Cardiac fibroblast (primary cell): ENCODE measurements at places on chromosomes 11 and 22.
A peak's percentile ranks its signal among the peaks of the same experiment; 100 is the strongest.

DNA sequence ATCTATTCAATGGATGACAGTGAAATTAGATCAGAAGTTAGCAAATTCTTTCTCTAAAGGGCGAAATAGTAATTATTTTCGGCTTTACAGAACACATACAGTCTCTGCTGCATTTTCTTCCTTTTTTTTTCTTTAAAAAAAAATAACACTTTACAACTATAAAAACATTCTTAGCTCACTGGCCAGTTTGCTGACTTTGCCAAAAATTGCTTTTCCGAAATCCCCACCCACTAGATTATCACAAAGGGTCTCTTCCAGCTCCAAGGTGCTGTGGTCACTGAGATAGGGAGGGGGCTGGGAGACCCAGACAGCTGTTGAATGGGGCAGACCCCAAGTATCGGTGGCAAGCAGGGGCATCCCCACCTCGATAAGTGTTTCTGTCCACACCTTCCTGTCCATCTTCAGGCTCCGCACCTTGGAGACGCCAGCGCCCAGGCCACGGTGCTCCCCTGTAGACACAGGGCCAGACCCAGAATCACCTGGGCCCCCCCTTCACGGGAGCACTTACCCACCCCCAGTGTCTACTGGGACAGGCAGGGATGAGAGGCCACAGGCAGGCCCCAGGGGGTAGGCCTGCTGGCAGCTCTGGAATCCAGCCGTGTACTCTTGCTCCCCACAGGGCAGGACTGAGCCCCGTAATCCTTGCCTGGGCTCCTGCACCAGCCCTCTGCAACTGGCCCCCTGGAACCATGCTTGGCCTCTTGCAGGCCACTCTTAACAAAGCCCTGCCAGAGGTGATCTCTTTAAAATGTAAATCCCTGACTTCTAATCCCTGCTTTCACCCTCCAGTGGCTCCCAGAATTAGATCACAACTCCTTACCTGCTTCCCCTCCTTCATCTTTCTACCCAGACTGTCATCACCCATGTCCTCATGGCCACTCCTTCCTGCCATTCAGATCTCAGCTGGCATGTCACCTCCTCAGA is 31.5 kb upstream of the PDE2A start:
- no peak for DNase-seq

DNA sequence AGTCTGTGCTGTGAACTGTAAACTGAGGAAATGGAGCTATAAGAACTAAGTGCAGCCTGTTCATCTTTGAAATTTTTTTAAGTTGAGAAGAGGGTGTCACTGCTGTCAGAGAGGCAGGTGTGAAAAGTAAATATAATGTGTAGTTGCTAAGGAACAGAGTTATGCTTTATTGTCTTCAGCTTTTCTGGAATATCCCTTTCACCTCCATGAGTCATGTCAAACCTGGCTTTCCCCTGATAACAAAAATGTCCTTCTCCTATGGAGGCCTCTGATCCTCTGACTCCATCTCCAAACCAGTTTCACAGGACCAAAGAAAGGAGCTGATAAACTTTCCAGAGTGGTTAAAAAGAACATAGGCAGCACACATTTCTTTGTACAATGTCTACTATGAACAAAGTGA is 12.8 kb upstream of the MUC15 start:
- no peak for DNase-seq

- no peak for DNase-seq
Observed at GRCh38 chr11:111399187-111400031, 20.3 kb upstream of the POU2AF1 start.

DNA sequence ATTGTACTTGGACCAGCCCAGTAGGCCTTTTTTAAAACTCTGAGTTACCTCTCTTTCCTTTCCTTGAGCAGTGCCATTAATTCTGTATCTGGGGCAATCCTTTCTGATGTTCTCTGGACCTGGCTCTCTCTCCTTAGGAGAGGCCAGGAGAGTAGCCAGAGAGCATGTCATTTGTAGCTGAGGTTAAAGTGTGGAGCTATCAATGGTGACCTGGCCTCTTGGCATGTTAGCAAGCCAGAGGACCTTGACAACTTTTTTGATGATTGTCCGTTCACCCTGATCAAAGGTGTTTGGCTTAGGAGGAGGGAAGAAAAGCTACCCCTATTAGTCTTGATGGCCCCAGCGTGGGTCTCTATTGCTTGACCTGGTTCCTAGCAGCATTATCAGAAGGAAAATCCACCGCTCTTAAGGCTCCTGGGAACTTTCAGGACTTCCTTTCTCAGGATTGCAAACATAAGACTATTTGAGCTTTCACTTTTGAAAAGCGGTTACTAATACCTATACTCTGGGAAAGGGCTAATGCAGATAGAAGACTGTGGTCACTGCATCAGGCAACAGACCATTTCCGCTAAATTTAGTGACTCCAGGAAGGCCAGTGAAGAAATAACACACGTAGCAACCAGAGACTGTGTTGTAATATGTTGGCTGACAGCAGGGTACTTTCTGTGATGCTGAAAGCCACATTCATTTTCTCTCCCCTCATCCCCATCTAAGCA is 18.2 kb downstream of the LIMK2 start:
- DNase-seq = peak; percentile 67

GRCh38 chr11:86291466-86292262 is 10.4 kb upstream of the HIKESHI start:
- DNase-seq = peak; percentile 54

GRCh38 chr11:134596404-134596803 is 184.4 kb upstream of the B3GAT1 start:
- DNase-seq = no peak

- no peak for DNase-seq
Observed at GRCh38 chr22:45972889-45973253, 4.1 kb downstream of the WNT7B start.

DNA sequence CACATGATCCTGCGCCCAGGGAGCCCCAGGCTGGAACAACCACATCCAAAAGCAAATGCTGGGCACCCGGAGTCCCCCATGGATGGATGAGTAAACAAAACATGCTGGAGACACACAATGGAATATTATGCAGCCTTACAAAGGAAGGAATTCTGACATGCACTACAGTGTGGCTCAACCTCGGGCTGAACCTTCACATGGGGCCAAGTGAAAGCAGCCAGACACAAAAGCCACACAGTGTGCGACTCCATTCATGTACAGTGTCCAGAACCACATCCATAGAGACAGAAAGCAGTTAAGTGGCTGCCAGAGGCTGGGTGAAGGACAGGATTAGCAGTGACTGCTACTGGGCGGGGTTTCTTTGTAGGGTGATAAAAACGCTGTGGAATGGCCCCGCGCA is 10.1 kb downstream of the POLR3H start:
- no peak for DNase-seq

- DNase-seq = peak; percentile 26
Observed at GRCh38 chr11:66676931-66677598, 622 bp downstream of the RBM4B start.

GRCh38 chr11:89381094-89381493 is 110.1 kb downstream of the NOX4 start:
- DNase-seq = peak; percentile 99

- DNase-seq = no peak
Observed at GRCh38 chr22:29476116-29476515, 3.9 kb upstream of the NEFH start.

DNA sequence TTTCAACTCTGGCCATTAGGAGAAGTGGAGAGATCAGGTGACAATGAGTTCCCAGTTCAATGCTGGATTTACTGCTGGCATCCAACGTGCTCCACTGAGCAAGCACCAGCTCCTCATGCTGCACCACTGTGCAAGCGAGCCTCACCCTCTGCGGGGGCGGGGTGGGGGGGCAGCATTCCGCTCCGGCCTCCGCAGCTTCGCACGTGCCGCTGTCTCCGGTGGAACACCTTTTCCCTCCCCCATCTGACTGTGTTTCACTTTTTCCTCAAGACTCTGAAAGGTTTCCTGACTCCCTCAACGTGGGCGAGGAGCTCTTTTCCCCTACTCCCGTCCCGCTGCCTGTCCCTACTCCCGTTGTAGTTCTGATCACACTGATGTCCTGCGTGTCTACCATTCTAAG is 835 bp upstream of the RHOD start:
- peak; percentile 37 for DNase-seq

DNA sequence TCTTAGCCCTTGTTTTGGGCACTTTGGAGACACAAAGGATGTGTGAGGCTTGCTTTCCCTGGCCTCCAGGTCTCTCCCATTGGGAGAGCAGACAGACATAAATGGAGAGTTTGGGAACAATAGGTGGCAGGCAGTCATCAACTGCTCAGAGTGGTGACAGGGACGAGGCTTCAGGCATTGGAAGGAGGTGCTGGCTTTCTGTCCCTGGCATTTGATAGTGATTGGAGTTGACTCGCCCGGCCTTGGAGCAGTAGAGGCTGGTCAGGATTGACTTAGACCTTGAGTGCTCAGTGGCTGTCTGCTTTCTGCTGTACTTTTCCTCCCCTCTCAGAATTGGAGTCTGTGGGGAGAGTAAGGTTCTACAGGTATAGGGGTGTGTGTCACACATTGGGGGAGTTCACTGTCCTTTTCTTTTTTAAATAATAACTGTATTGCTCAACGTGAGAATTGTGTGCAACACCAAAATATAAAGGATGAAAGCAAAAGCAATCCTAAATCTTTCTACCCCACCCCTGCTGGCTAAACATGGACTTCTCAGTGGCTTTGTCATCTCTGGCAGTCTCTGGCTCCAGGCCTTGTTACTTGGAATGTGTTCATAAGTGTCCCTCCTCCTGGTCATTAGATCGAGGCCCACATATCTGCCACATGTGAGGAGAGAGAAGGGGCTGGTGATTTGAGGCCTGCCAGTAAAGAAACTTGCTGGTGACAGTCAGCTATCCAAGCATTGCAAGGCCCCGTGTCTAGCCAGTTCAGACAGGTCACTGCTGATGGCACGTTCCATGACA is 21.1 kb downstream of the SHISA8 start:
- DNase-seq = no peak

- no peak for DNase-seq
Observed at GRCh38 chr11:89477175-89477574, 14.0 kb downstream of the NOX4 start.

DNA sequence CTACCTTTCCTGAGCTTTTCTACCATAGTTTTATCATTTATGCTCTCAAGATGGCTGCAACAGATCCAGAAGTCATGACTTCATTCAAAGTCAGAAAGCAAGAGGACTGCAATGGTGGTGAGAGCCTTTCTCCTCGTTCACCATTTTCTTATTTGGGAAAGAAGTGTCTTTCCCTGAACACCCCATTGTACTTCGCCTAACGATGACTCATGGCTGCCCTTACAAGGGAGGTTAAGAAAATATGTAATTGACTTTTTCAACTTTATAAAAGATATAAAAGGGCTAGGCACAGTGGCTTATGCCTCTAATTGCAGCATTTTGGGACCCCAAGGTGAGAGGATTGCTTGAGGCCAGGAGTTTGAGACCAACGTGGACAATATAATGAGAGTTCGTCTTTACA is 541.7 kb downstream of the METTL15 start:
- peak; percentile 2 for DNase-seq

DNA sequence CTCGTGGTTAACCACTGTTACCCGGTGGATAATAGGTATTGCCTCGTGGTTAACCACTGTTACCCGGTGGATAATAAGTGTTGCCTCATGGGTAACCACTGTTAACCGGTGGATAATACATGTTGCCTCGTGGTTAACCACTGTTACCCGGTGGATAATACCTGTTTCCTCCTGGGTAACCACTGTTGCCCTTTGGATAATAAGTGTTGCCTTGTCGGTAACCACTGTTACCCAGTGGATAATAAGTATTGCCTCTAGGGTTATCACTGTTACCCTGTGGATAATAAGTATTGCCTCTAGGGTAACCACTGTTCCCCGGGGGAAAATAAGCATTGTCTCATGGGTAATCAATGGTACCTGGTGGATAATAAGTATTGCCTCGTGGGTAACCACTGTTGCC is 15.0 kb upstream of the NXPE4 start:
- no peak for DNase-seq

DNA sequence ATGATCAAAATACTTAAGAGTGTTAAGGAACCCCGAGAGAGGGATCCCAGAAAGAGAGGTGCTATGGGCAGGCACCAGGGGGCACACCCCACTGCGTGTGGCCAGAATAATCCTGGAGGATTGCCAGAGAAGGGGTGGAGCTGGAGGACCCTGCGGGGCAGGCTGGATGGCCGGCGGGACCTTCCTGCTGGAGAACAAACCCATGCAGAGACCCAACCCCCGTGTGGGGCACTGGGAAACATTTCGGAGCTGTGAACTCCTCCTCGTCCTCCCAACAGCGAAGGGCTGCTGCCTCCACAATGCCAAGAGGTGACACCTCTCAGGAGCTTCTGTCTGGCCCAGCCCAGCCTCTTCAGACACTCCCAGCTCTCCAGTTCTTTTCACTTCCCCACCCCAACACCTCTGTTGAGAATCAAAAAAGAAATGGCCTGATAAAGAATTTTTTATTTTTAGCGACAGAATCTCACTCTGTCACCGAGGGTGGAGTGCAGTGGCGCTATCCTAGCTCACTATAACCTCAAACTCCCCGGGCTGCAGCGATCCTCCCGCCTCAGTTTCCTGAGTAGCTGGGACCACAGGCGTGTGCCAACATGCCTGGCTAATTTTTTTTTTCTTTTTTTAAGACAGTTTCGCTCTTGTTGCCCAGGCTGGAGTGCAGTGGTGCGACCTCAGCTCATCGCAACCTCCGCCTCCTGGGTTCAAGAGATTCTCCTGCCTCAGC is 25.6 kb downstream of the RHOD start:
- DNase-seq = no peak

- DNase-seq = no peak
Observed at GRCh38 chr11:35968386-35969088, 24.7 kb downstream of the LDLRAD3 start.

GRCh38 chr22:45083659-45084305 is 74.0 kb upstream of the PHF21B start:
- peak; percentile 11 for DNase-seq

DNA sequence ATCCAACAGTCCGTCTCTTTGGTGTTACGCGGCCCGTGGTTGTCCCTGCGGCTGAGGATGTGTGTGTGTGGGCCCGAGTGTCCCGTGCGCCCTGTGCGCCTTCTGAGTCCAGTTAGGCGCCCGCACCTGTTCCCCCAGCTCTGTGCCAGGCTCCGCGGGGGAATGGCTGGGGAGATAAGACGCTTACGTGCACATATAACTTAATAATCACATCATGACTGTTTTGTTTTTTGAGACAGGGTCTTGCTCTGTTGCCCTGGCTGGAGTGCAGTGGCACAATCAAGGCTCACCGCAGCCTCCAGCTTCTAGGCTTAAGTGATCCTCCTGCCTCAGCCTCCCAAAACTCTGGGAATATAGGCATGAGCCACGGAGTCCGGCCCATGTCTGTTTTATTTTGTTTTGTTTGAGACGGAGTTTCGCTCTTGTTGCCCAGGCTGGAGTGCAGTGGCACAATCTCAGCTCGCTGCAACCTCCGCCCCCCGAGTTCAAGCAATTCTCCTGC is 817 bp downstream of the ARL2 start:
- DNase-seq = no peak
